ENCODE measurements at places on chromosomes 7 and 10.

GRCh38 chr7:150447966-150448788 lies 2.3 kb upstream of the GIMAP8 start:
- no peak for DNase-seq

DNA sequence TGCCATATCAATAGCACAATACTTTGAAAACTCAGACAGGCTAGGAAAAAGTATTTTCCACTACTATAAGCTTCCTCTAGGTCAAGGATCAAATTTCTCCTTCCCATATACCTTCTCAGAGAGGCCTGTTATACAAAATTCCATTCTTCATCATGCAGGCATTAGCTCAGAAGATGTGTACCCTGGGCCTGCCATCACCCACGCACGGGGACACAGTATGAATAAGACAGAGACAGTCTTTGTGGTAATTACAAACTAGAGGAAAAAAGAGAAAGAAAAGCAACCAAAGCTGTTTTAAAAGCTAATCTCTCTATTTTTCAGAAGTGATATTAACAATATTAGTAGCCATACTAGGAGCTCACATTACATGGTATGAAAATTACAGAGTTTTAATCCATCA lies 236.8 kb upstream of the AOAH start:
- DNase-seq: no peak

GRCh38 chr7:17773289-17773626 lies 167.0 kb downstream of the SNX13 start:
- no peak for DNase-seq

DNA sequence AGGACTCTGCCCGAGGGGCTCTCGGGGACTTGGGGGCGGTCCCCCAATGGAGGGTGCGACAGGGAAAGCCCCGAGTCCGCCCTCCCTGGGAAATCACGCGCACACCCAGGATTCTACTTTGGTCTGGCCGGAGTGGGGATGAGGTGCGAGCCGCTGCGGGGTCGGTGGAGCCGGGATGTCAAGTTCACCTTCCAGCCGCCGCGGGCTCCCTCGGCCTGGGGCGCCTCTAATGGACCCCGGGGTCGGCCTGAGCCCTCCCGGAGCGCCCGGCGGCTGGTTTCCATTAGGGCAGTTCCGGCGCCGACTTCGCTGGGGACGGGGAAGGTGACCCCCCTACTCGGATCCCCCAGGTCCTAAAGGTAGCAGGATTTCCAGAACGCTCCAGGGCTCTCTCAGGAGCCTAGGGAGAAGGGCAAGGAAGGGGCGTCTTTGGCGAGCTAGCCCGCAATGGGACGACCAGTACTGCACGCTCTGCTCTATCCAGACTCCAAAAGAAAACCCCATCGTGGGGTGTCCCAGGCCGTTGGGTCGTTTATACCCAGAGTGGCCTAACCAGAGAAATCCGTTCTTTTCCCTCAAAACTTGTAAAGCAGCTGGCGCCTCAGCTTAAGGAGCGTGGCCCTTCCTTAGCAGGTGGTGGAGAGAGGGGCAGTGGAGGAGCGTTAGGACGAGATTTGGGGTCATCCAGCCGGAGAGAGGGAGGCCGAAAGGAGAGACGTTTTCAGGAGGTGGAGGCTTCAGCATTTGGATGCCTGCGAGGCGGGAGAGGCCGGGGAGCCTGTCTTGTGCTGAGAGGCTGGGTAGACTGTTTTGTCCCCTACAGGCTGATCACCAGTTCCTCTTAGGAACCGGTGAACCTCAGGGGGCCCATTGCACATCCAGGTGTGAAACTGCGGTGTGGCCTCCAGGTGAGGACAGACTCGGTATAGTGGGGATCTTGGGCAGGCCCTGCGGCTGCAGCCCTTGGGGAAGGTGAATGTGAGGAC lies 860 bp upstream of the WDR86 start:
- DNase-seq: no peak

GRCh38 chr7:3076163-3076562 lies 32.5 kb upstream of the CARD11 start:
- DNase-seq: no peak

GRCh38 chr10:120493411-120494312 lies 36.6 kb downstream of the PLPP4 start:
- DNase-seq: no peak

DNA sequence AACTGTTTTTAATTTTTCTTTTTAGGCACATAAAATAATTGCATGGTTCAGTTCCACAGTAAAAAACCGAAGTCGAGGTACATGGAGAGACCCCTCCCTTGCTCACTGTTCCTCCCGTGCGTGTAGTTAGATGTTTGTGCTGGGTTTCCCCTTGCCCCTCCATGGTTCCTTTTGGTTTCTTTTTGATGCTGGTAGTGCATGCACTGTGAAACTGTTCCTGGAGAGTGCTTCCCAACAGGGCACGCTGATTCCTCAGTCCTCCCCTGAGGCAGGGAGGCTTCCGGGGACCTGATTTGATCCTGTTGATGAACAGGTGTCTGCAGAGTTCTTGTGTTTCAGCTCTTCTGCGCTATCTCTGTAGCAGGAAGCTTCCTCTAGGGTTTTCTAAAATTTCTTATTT lies 69.5 kb downstream of the ADCY1 start:
- no peak for DNase-seq

DNA sequence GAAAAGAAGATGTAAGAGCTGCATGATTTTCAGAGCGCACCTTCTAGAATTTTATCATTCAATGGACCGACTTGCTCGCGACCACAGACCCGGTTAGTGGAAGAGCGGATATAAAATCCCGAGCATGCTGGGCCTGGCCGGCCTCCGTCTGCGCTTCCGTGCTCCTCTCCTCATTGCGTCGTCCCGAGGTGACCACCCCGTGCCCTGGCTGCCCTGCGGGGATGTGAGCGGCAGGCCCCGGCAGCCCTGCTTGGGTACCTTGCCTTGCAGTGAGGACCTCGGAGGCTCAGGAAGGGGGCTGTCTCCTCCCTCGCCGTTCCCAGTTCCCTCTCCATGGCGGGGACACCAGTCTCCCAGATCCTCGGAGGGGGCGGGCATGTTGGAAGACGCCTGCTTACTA lies 330.9 kb upstream of the SHH start:
- no peak for DNase-seq

DNA sequence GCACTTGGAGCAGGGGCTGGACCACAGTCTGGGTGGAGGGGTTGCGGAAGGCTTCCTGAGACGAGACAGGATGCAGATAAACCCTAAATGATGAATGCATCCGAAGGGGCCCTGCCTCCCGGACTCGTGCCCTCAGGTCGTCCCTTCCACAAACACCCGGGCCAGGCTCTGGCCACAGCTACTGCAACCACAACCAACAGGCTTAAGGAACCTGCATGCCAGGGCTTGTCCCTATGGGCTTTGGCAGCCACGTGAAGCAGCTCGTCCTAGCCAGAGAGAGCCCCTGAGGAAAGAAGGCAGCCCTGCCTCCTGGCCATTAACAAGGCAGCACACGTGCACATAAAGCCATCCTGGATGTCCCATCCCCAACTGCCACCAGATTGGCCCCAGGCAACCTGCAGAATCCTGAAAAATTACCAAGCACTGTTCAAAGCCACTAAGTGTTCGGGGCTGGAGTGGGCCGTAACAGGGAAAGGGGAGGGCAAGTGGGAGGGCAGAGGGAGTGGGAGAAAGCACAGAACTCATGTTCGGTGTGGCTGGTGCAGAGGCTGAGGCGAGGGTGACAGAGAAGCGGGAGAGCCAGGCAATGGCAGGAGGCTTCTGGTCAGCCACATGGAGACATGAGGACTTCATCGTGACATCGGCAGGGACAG lies 62.7 kb downstream of the MAD1L1 start:
- DNase-seq: no peak

DNA sequence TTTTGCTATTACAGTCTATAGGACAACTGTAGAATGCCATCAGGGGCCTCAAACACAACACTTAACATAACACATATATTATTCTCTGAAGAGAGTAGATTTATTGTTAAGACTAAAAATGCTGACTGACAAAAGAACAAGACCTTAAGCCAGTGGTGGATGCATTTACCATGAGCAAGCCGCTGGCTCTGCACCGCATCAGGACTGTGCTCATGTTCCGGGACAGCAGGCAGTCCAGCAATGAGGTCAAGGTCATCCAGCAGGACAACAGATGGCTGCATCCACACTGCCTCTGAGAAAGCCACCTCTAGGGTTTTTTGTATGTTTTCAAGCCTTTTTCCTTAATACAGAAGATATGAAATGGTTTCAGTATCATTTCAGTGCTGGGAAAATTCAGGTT lies 23.8 kb downstream of the PEX1 start:
- no peak for DNase-seq

DNA sequence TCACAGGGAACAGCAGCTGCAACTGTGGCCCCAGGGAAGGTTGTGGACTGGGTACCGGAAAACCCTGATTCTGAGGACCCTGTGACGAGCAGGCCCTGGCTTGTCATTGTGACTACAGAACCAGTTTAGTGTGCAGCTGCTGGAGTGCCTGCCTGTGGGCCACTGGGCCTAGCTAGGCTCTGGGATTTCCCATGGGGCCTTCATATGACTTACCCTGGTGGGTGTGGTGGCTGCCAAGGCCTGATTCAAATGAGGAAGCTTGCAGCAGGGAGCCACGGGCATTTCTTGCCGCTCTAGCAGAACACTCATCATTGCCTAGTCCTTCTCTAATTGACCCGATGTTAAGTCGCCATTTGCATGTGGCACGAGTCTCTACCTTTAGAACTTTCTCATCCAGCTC lies 14.7 kb upstream of the CAMK2G start:
- DNase-seq: no peak

- DNase-seq: peak; percentile 32
Measured at GRCh38 chr10:117936141-117936540, 110.6 kb downstream of the RAB11FIP2 start.

DNA sequence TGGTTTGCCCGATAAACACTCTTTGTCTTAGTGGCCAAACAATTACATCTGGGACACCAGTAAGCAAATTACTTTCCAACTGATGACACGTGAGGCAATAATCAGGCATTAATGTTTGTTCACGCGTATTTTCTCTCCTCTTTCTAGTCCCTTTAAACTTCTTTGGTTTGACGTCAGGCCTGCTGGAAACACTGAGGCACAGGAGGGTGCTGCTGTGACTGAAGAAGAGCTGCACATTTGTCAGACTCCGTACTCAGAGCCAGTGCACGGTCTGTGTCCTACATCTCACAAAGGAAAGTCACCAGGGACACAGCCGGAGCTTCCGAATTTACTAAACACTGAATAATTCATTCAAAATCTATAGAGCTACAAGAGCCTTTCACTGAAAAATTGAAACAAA lies 57.6 kb upstream of the ANAPC16 start:
- no peak for DNase-seq

- DNase-seq: no peak
Measured at GRCh38 chr10:24451325-24451820, 242.4 kb downstream of the KIAA1217 start.

GRCh38 chr7:155427411-155428038 lies 30.4 kb upstream of the EN2 start:
- no peak for DNase-seq

GRCh38 chr7:11457419-11457818 lies 374.6 kb downstream of the THSD7A start:
- no peak for DNase-seq

DNA sequence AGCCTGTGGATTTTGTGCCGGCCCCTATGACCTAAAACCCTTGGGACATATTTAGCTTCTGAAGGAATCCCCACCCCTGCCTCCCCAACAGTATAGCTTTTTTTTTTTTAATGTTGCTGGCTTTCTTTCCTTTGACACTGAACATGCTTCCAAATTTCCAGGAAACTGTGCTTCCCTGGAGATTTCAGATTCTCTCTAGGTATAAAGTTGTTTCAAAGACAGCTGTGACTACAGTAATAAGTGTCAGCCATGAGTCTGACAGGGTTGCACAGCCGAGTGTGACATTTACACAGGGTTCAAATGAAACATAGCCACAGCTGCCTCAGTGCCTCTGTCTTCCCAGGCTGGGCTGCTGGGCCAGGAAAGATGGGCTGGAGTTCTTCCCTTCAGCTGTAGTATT lies 466.6 kb upstream of the COBL start:
- no peak for DNase-seq

DNA sequence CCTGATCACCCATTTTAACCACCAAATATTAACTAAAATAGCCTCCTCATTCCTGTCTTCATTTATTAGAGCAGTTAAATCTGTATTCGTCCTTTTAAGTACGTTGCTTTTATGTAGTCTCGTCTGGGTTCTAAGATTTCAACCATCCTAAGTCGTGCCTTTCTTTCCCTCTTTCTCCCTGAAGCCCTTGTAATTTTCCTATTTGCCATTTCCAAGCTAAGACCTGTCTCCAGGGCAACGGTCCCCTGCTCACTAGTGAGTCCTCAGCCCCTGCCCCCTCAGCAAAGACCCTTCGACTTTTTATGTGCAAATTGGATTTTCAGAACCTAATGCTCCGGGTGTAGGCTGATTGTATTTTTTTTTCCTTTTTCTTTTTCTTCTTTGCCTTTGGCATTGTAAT lies 16.1 kb upstream of the MEST start:
- DNase-seq: no peak
